ENCODE measurements at places on chromosomes 7 and 10.

- no peak for DNase-seq
Observed at GRCh38 chr10:21212912-21213311, 312.6 kb downstream of the SKIDA1 start.

- DNase-seq, result no peak
Observed at GRCh38 chr7:113202284-113202683, 83.9 kb upstream of the SMIM30 start.

GRCh38 chr10:129440247-129440646 is 26.8 kb upstream of the MGMT start:
- no peak for DNase-seq

- no peak for DNase-seq
Observed at GRCh38 chr7:25552998-25553397, 324.7 kb upstream of the NPVF start.

DNA sequence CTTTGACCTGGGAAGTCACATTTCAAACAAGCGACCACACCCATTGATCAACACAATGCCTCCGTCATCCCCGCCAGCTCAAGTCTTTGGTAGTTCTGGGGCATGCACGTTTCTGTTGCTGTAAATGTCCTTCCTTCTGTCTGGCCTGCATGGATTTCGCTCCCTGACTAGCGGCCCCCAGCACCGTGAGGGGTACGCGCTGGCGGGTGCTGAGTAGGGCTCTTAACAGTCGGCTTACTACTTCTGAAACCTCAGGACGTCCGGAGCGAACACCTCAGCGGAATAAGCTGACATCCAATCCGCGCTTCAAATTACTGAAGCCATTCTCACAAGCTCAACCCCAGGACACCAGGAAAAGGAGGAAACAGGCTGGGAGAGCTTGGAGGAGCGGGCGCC is 505 bp downstream of the NUDCD3 start:
- DNase-seq, result peak; percentile 72

GRCh38 chr10:31032258-31033132 is 830 bp upstream of the ZNF438 start:
- peak; percentile 97 for DNase-seq

DNA sequence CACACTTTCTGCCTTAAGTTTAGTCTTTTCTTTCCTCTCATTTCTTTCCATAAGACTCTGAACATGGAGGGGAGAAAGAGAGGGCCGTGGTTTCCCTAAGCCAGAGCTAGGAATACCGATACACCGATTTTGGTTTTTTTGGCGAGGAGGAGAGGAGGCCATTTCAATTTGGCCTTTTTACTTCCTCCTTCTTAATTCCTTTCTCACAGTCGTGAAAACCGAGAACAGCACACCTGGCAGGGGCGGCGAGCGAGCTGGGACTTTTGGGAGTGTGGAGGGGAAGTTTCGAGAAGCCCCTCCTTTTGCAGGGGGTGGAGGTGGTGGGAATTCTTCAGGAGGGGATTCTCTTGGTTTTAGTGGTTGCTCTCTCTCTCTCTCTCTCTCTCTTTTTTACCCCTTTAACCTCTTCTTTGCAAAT is 6.2 kb downstream of the GATA3 start:
- no peak for DNase-seq

DNA sequence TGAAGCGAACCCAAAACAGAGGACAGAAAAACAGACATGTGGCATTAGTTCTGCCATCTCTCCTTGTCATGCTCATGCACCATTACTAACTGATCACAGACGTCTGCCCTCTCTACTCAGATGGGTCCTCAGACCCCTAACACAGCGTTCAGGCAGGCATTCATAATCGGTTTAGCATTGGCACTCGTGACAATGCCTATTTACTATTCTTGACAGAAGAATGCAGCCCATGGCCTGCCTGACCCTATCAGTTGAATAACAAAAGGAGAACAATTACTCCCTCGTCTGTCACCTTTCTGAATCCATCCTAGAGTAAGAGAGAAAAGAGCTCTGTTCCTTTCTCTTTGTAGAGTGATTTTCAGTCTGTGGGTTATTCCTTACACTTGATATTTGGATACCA is 194.6 kb upstream of the PHYHIPL start:
- DNase-seq, result no peak

GRCh38 chr7:39386718-39387117 is 179.5 kb upstream of the YAE1 start:
- no peak for DNase-seq

DNA sequence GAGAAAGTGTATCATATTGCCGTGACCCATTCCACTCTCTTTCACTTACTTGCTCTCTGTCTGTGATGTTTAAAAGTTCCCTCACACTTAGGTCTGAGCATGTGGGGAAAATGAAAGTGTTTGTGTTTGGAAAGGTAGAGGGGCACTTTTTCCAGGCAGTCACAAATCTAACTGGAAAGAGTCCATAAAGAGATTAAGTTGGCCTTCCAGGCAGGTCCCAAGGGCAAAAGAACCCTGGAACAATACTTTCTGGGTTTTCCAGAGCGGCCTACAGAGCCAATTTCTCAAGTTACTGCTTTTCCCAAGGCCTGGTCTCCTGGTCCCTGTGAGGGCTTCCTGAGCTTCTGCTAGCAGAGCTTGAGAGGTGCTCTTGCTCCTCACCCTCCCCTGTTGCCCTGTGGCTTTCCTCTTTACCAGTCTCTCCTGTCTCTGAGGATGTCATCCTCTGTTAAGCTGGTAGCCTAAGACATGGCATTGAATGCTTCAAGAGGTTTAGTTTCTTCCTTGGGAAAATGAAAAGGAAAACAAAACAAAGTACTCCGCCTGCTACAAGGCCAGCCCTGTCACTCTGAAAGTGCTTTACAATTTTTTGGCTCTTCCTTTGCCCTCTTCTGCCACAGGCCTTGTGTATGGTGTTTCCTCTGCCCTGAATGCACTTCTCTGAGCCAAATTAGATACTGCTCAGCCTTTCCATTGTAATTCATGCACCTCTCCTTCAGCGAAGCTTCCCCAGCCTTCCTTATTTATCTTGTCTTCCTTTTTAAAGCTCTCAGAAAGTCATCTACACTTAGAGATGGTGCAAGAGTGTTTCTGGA is 20.1 kb downstream of the TES start:
- DNase-seq, result no peak

- DNase-seq, result no peak
Observed at GRCh38 chr10:114957673-114958072, 19.7 kb downstream of the TRUB1 start.

- no peak for DNase-seq
Observed at GRCh38 chr7:132443761-132444520, 132.3 kb downstream of the PLXNA4 start.

- DNase-seq, result no peak
Observed at GRCh38 chr7:112882991-112883390, 92.8 kb upstream of the TMEM168 start.

DNA sequence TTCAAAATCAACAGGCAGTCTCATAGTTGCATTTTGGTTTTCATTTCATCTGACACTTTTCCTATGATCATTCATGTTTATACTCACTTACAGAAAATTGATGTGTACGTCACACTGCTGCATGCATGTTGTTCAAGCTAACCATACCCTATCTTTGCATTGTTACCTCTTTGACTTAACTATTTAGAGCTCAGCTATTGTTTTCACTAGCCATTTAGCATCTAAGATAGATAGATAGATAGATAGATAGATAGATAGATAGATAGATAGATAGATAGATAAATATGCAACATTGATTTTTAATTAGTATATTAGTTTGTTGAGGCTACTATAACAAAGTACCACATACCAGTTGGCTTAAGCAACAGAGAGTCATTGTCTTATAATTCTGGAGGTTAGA is 649.5 kb upstream of the KCND2 start:
- no peak for DNase-seq

DNA sequence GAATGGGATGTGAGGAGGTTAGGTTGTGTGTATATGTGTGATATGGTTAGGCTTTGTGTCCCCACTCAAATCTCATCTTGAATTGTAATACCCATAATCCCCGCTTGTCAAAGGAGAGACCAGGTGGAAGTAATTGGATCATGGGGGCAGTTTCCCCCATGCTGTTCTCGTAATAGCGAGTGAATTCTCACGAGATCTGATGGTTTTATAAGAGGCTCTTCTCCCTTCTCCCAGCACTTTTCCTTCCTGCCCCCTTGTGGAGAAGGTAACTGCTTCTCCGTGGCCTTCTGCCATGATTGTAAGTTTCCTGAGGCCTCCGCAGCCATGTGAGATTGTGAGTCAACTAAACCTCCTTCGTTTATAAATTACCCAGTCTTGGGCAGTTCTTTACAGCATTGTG is 47.3 kb downstream of the NPVF start:
- no peak for DNase-seq

GRCh38 chr7:124124201-124124600 is 91.3 kb upstream of the TMEM229A start:
- DNase-seq, result no peak

DNA sequence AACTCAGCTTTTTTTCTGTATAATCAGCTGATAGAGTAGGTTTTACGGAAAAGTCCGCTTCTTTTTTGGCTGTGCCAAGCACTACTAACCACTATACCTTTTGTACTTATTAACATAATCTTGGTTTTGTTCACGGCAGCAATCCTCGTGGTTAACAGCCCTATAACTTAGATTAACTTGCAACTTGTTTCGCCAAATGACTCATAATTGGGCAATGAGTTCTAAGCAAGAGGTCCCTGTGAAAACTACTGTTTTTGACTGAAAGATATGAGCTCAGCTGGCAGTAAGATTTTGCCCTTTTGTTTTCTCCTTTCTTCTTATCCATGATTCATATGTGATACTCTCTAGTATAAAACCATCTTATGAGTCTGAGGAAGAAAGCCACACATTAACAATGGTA is 345.0 kb upstream of the PCDH15 start:
- no peak for DNase-seq

DNA sequence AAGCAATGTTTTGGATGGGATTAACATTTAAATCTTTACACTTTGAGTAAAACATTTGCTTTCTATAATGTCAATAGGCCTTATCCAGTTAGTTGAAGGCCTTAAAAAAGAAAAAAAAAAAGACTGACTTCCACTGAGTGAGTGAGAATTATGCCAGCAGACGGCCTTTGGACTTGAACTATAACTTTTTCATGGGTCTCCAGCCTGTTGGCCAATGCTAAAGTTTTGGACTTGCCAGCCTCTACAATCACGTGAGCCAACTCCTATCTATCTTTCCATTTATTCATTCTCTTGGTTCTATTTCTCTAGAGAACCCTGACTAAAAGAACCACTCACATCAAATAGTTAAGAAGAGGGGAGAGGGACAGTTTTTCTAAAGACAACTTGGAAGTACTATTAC is 2.8 kb upstream of the FAS start:
- no peak for DNase-seq

GRCh38 chr10:127993056-127993690 is 86.3 kb downstream of the PTPRE start:
- DNase-seq, result no peak

DNA sequence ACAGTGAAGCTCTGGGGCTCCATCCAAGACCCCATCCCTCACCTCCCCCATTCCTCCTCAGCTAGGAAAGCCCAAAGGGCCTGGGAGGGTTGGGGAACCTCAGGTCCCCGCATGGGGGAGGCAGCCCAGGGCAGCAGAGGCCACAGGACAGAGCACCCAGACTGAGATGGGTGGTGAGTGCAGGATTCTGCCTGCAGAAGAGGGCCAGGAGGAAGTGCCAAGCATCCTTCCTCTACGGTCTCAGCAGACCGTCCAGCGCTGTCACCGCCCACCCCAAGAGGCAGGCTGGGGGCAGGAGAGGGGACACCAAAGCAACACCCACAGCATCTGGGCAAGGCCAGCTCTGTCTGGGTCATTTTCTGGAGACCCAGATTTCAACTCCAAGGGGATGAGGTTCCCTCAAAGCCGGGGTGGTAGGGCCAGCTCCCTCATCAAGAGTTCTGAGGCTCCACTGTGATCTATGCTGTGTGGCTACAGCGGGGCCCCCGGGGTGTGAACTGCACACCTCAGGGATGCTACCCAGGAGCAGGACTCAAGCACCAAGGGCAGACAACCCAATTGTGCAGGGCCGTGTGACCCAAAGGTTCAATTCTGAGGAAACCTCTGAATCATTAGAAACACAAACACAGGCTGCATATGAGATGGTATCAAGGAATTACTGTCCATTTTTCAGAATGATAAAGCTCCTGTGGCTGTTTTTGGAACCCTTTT is 46.8 kb downstream of the CAMK2B start:
- no peak for DNase-seq

DNA sequence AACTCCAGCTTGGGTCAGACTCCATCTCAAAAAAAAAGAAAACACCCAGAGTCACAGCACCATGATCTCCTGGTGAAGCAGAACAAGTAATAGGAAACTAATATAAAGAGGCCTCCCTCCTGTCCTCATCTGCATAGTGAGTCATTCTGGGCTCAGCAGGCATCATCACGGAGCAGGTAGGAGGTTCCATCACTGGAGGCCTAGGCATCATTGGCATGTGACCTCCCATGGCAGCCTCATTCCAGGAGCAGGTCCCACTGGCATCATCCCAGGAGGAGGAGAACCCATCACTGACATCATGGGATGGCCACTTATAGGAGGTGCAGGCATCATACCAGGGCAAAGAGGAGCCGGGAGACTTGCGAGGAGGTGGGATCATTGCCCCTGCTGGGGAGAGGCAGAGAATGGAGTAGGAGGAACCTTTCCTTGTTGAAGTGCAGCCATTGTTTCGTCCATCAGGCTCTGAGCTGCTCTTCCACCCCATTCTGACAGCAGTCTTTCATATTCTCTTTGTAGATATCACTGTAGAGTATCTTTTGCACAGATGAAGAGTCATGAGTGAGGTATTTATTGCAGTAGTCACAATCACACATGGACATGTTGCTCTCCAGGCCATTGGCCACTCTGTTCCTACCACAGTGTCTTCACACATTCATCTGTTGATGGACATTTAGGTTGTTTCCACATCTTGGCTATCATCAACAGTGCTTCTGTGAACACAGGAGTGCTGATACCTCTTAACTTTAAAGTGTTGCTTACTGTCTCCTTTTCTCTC is 73.8 kb downstream of the OSBPL3 start:
- peak; percentile 14 for DNase-seq

Measured in erythroblast (primary cell).